ENCODE measurements at places on chromosomes 5 and 9.
A peak's percentile ranks its signal among the peaks of the same experiment; 100 is the strongest.

GRCh38 chr9:1962122-1962521, 53.0 kb upstream of the SMARCA2 start:
- no peak for DNase-seq

DNA sequence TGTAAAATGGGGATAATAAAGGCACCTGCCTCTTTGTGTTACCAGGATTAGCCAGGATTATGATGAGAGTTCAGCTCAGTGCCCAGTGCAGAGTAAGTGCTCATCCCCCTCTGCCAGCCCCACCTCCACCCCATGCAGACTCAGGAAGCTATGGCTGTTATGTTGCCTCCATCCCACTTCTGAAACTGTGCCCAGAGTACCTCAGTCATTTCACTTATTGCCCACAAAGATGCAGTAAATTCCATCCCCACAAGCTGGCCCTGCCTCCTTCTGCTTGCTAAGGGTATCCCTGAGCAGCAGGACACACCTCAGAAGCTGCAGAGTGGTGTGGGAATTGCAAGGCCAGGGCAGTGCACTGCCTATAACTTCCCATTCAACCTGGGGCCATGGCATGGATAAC, 415.1 kb downstream of the SPOCK1 start:
- DNase-seq, result no peak

- DNase-seq, result no peak
Observed at GRCh38 chr5:71456362-71456743, 902 bp downstream of the BDP1 start.

GRCh38 chr5:103057208-103058130, 62.5 kb downstream of the GIN1 start:
- DNase-seq, result no peak

- no peak for DNase-seq
Observed at GRCh38 chr9:102479191-102479590, 515.9 kb upstream of the CYLC2 start.

GRCh38 chr5:53001541-53001940, 12.4 kb downstream of the ITGA2 start:
- DNase-seq, result no peak

- DNase-seq, result peak; percentile 46
Observed at GRCh38 chr5:157252711-157253465, 13.0 kb upstream of the CYFIP2 start.

- DNase-seq, result no peak
Observed at GRCh38 chr9:82406456-82407085, 418.0 kb downstream of the SPATA31D1 start.

- DNase-seq, result no peak
Observed at GRCh38 chr5:95892784-95893354, 68.8 kb downstream of the ELL2 start.

- no peak for DNase-seq
Observed at GRCh38 chr9:3157011-3157410, 313.1 kb upstream of the PUM3 start.

GRCh38 chr9:99694393-99694792, 127.3 kb upstream of the NR4A3 start:
- no peak for DNase-seq

GRCh38 chr5:15772131-15772530, 272.2 kb downstream of the FBXL7 start:
- DNase-seq, result no peak

DNA sequence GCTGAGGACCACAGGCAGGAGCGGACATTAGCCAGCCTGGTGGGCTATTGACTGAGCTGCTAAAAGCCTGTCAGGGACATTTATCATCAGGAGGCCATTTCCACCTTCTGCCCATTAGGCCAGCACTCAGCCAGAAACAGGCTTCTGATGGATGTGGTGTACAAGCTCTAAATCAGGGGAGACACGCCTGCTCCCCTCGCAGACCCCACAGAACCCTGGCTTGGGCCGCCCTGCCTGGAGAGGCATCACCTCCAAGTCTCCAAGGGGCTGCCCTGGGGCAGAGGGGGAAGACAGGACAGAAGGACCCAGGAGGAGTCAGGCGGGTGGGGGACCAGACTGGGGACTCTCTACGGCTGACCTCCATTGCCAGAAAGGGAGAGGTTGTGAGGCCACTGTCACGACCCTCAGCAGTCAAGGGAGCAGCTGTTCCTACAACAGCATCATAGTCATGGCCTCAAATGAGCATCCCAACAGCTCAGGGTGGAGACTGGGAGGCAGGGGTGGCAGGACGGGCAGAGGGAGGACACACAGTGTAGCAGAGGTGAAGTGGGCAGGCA, 24.0 kb upstream of the TRIM14 start:
- no peak for DNase-seq

GRCh38 chr5:11640158-11640873, 263.9 kb downstream of the CTNND2 start:
- no peak for DNase-seq

GRCh38 chr9:81737871-81738507, 48.6 kb upstream of the TLE1 start:
- DNase-seq, result no peak

- DNase-seq, result no peak
Observed at GRCh38 chr5:97142521-97143254, at the start of gene LIX1. TSS of gene LIX1 (minus strand) at chr5:97142611. CDS start at chr5:97142576, 35 bp downstream.

DNA sequence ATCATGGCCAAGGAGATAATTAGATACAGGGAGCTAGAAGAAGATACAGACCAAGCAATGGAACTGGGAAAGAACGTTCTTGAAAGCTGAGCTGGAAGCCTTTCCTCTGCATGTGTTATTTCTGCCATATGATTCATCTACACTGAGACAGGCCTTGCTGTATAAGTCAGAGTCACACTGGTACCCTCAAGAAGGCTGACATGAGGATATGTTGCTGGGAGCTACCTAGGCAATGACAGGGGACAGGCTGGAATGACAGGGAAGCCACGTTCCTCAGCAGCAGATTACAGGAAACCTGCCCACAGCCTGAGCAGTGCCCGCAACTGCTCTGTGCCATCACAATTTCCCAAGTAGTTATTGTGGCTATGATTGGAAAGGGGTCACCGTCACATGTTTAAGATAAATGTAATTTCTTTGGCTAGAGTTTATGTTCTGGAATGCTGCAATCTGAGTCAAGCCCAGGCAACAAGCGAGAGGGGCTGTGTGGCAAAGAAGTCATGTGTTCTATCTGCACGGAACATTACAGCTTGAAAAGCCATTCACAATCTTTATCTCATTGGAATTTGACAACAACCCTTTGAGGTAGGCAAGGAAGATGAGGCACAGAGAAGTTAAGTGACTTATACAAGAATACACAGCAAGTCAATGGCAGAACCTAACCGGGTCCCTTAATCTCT, 108.2 kb downstream of the TTLL11 start:
- DNase-seq, result no peak

- DNase-seq, result peak; percentile 31
Observed at GRCh38 chr9:133135146-133135745, 14.2 kb upstream of the RALGDS start.

DNA sequence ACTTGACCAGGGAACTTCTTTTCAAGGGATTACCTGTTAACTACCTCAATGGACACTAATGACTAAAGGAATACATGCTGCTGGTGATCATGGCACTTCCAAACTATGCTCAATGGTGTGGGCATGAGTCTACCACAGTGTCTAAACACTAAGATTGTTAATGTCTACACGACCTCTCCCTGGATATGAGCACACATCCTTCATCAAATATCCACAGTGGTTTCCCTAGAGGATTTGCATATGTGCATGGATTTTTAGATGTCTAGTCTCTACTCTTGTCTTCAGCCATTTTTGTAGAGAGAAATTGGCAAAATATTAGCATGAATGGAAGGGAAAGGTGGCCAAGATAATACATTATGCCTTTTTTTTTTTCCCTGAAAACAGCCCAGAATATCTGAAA, 113.3 kb upstream of the CCDC152 start:
- no peak for DNase-seq
